Esophagus muscularis mucosa (tissue), 4 donors: ENCODE measurements at places on chromosomes 2 and 18.

GRCh38 chr2:65351234-65351947 is 81.0 kb downstream of the SPRED2 start:
- DNase-seq, result peak; percentile 72

DNA sequence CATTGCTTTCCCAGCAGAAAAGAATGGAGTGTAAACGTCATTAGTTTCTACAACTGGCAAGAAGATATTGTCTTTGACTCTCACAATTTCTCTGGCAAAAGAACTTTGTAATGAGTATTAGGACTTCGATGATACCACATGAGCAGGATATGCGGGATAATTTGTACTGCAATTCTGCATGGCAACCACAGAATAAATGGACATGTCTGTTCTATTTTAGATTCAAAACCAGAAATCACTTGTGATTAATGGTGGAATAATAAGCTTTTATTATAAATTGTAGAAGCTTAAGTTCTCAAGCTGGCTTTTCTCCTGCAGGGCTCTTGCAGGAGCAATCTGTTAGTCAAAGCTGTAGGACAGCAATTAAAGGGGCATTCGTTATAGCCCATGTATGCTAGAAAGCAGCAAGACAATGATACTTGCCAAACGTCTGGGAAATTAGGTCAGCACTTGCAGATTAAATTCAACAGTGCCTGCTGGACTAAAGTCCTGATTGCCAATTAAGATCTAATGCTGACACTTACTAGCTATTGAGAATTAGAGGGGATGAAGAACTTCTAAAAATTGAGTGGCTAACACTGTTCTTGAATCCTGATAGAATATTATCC is 177.9 kb downstream of the PTH2R start:
- DNase-seq, result no peak

- no peak for DNase-seq
Measured at GRCh38 chr18:12741351-12741750, 38.5 kb downstream of the PSMG2 start.

- no peak for DNase-seq
Measured at GRCh38 chr2:17718689-17719088, 34.9 kb downstream of the SMC6 start.

- no peak for DNase-seq
Measured at GRCh38 chr2:172790404-172790803, 54.8 kb downstream of the RAPGEF4 start.

DNA sequence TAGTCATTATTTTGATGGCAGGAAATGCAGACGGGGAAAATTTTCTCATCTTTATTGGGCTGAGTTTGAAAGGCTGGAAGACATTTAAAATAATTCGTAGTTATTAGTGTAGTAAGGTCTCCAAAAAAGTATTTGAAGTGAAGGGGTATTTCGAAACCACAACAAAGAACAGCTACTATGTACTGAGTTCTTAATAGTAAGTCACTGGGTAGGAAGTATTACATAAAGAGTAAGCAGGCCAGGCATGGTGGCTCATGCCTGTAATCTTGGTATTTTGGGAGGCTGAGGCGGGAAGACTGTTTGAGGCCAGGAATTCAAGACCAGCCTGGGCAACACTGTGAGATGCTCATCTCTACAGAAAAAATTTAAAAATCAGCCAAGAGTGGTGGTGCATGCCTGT is 113.6 kb downstream of the MEP1B start:
- DNase-seq, result no peak

DNA sequence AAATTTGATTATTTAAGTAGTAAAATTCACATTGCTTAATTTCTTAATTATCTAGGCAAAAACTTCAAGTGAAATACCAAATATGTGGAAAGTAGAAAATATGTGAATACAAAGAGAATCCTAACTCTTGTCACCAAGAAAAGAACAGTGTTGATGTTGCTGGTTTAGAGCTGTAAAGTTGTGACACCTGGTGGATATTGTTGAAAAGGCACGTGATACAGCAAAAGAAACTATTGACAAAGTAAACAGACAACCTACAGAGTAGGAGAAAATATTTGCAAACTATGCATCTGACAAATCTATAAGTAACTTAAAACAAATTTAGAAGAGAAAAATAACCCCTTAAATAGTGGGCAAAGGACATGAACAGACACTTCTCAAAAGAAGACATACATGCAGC is 25.6 kb upstream of the ZC3H15 start:
- DNase-seq, result no peak

GRCh38 chr2:208781166-208781565 is 374.6 kb downstream of the PTH2R start:
- DNase-seq, result no peak

DNA sequence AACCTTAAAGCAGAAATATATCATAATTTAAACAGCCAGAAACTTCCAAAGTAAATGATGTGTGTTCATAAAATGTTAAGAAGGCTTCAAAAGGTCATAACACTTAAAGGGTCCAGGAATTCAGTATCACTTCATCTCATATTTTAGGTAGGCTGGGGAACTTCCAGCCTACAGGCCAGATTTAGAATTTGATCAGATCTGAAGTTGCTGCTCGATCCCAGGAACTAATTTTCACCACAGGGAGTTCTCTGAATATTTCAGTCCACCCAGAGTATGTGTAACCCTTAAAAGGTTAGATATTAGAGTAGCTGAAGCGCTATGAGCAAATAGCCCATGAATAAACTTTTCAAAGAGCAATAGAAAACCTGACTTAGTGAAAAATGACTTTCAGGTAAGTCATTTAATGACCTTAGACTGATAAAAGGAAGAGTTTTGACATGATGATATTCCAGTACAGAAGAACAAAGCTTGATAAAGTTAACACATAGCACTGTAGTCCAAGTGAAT is 1.7 kb downstream of the WIPF1 start:
- no peak for DNase-seq

DNA sequence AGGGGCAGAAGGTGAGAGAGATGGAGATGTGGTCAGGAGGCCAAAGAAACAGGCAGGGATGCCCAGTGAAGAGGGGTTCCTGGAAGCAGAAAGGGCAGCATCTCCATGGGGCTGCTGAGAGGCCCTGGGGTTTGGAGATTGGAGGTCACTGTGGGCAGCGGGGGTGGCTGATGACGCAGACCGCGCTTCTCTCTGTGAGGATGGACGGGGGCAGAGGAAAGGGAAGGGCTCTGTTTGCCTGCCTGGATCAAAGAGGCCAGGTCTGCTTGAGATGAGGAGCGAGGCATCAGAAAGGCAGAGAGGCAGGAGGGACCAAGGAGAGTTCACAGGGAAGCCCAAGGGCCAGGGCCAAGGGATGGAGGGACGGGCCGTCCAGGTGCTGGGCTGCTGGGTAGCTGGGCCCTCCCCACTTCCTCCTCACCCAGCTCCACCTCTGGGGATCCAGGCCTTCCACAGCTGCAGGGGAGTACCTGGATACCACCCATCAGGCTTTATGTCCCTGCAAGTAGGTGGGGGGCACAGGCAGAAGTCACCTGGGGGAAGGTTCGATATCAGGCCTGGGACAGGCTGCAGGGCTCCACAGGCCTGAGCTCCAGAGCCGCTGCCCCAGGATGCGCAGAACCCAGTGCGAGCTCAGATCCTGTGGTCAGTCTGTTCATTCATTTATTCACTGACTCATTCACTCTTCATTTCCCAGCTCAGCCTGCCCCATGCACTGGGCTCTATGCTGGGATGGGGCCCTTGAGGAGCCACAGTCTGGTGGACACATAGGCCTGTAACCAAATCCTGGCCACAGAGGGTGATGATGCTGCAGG is 30.6 kb downstream of the ADRA2B start:
- DNase-seq, result peak; percentile 78

DNA sequence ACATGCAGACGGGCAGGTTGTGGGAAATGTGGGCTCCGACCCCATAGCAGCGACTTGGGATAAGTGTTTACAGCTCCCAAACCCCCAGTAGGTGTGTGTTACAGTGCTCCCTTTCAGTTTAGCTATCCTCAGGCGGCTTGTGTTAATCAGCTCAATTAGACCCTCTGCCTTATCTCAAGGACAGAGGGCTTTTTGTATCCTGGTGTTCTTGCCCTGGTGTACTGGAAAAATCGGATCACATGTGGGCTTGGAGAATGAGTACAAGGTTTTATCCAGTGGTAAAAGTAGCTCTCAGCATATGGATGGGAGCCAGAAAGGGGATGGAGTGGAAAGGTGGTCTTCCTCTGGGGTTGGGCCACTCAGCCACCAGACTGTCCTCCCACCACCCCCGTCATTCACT is 264.7 kb upstream of the SYT4 start:
- no peak for DNase-seq

- no peak for DNase-seq
Measured at GRCh38 chr2:186848873-186849578, at the start of gene ZSWIM2. Gene ZSWIM2 (minus strand): TSS chr2:186849170. CDS start chr2:186849130, 40 bp downstream.

- no peak for DNase-seq
Measured at GRCh38 chr18:62186499-62186773, 420 bp downstream of the PIGN start.

- no peak for DNase-seq
Measured at GRCh38 chr18:76654577-76654976, 159.5 kb upstream of the ZNF516 start.

DNA sequence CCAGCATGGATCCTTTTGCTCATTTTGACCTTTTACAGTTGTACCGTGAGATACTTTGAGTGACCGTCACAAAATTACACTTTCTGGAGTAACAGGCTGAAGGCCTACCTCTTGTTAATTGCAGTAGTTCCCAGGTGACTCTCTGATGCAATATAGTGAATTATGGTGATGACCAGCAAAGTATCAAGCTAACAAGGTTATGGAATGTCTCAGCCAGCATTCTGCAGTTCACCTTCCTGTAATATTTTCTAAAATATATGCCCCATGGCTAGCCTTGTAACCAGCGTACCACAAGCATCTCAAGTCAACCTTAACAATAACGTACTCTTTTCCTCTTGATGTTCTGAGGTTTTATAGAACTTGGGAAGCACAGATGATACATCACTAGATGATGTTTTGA is 234.7 kb downstream of the LTBP1 start:
- DNase-seq, result no peak

DNA sequence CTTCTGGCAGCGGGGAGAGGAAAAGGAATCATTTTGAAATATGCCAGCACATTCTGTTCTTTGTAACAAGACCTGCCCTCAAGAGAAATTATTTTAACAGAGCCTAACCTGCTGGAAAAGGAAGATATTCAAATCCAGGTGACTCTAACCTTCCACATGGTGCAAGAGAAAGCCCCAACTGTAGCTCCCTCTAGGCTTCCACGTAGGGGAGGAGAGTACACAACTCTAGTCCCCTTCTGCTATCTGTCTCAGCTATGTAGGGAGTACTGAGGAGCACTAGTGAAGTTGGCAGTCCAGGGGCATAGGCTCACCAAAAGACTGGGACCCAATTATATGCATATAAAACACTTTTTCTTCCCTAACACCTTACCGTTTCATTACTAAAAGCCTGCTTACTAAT is 82.2 kb upstream of the SIX3 start:
- peak; percentile 34 for DNase-seq

GRCh38 chr2:105580870-105581554 is 163.7 kb upstream of the NCK2 start:
- DNase-seq, result no peak

- no peak for DNase-seq
Measured at GRCh38 chr18:59708988-59709387, 11.8 kb upstream of the CCBE1 start.

DNA sequence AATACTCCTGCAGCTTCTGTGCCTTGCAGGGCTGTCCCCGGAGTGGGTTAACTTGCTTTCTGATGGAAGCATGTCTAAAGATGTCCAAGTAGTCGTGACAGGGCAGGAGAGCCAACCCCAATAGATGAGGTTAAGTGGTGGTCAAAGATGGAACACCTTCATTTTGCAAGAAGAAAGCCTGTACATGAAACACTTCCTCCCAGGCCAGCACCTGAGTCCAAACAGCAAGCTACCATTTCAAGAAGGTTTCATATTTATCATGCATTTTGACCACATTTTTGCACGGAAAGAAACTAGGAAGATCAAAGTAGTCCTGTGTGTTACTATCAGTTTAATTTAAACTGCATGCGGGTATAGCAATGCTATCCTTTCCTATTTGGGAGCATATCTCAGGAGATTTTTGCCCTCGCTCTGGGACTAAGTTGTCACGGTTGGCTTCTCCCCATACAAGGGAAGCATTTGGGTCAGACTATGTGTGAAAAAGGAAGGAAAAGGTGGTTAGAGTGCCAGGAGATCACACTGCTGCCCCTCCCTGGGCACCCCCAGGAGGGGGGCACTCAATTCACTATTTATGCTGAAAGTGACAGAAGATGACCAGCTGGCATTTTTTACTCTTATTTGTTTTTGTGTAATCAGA is 187.6 kb downstream of the ZNF521 start:
- no peak for DNase-seq

DNA sequence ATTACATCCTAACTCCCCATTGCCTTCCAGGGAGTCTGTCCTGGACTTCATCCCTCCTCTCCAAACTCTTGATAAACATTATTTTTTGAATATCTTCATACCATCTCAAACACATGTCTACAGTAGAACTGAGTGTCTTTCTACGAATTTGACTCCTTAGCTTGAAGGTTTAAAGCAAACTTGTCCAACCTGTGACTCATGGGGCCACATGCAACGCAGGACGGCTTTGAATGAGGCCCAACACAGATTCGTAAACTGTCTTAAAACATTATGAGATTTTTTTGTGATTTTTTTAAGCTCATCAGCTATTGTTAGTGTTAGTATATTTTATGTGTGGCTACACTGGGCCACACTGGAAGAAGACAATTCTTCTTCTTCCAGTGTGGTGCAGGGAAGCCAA is 98.1 kb downstream of the PARD3B start:
- DNase-seq, result no peak

- DNase-seq, result no peak
Measured at GRCh38 chr18:69432847-69433246, 32.2 kb downstream of the DOK6 start.

DNA sequence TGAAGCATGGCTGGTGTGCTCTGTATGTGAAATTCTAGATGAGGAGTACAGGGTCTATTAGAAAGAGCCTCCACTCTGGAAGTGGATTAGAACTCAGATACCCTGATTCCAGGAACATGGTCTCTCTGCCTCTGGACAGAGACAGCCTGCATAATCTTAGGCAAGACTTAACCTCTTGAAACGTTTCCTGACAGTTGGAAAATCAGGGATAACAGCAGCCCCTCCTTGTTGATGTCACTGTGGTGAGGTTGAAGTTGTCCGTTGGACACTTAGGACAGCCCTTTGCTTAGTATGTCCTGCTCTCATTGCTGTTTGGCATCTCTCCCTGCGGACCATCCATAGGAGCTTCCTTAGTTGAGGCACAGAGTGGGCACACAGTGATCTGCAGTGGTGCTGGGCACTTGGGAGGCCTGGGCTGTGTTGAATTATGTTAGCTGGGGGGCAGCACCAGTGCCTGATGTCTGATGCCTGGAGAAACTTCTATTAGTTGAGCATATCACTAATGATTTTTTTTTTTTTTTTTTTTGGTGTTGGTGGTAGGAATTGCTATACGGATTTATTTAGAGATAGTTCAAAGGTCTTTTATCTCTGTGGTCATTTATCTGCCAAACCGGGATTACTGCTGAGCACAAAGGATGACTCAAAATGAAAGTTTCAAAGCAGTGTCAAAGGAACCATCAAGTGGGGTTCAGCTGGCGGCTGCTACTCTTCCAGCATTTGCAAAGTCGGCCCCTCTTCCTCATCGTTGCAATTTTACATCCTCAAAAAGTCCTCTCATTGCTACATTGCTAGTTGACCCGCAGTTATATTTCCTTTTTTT is 28.8 kb downstream of the SETBP1 start:
- DNase-seq, result no peak

- no peak for DNase-seq
Measured at GRCh38 chr2:238346544-238346943, 26.2 kb downstream of the TRAF3IP1 start.

GRCh38 chr2:128520791-128521190 is 202.1 kb upstream of the HS6ST1 start:
- DNase-seq, result no peak
